ENCODE measurements at places on chromosomes 4 and X.

GRCh38 chr4:2371765-2372487, 46.5 kb downstream of the ZFYVE28 start:
- DNase-seq: no peak

DNA sequence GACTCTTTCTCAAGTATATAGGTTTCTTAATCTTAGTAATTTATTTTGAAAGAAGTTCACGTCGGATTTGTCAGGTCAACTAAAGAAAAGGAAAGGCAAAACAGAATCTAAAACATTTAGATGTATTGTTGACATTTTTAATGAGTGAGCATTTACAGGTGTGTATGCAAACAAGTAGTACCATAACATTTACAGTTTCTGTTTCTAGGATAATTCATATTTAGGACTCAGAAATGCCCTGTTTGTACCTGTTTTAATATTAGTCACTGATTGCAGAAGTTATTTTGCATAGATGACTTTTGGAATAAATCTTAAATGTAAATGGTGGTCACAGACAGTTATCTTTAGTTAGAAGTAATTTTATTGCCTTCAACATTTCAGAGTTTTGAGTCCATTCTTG, 151.3 kb upstream of the NUDT6 start:
- DNase-seq: no peak

GRCh38 chrX:38293741-38294140, 33.6 kb downstream of the RPGR start:
- no peak for DNase-seq

GRCh38 chrX:107135049-107135964, 16.7 kb upstream of the RBM41 start:
- peak; percentile 40 for DNase-seq

DNA sequence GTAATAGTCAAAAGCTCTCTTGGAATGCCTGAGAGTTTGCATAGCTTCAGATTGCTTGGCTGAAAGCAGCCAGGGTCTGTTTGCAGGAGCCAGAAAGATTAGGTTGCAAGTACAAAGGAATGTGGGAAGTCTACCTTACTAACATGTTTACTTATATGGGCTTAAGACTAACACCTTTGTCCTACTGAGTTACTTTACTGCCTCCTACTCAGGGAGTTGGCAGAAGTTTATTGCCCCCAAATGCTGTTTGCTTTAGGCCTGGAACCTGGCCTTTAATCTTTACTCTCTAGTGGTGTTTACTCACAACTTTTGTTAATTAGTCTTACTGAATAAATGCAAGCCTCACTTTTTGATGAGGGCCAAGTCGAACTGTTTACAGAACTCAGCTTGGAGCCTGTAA, 219.4 kb upstream of the ZC4H2 start:
- no peak for DNase-seq

GRCh38 chr4:41144812-41145211, 69.5 kb downstream of the APBB2 start:
- DNase-seq: no peak

DNA sequence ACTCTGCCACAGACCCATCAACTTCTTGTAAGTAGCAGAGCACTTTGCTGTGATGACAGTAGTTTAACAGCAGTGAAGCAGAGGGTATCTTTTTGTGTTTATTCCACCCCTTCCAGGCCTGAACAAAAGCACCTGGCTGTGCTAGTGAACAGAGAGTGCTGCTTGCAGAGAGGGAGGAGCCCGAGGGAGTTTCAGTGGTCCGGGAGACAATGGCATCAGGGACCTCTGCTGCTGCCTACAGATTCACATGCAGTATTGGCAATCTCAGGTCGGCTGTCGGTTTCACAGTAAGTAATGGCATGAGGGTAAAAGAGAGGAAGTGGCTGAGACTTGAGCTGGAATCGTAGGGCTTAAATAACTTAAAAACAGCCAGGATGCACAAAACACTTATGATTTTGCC, 755.8 kb downstream of the RPA4 start:
- no peak for DNase-seq

DNA sequence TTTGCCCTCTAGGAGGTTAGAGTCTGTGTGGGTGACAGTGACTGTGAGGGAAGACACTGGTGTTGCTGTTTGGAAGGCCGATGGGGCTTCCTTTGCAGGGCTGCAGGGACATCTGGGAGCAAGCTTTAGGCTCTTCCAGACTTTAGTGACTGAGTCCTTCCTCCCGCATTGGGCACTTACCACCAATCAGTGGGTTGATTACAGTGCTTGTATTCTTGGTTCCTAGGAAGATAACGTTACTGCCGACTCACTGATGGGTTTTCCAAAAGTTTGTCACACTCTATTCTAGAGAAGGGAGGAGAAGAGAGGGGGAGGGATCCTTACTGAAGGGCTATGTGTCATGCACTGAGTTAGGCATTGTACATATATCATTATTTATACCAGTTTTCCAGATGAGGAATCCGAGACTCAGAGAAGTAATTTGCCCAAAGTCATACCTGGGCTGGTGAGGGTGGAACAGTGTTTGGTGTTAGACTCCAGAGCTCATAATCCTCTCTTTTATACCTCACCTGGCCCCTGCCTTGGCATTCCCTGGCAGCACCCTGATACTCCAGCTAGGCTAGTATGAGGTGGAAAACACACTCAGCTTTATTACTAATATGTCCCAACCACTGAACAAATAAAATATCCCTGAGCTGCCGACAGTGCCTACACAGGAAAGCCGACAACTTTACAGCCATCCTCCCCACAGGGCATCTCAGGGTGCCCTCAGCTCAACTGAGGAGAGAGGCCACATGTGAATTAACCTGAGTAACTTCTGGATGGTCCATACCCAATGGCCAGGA, 3.8 kb downstream of the CHST7 start:
- peak; percentile 48 for DNase-seq

- no peak for DNase-seq
Measured at GRCh38 chrX:33126469-33126868, 84.9 kb downstream of the DMD start.

- no peak for DNase-seq
Measured at GRCh38 chr4:152579107-152579764, 43.3 kb upstream of the FBXW7 start.

- DNase-seq: peak; percentile 54
Measured at GRCh38 chr4:125042041-125042440, 272.7 kb upstream of the FAT4 start.

- DNase-seq: peak; percentile 47
Measured at GRCh38 chr4:26081795-26082498, 167.9 kb downstream of the SMIM20 start.

Data from fibroblast of skin of right quadriceps (primary cell).